ENCODE measurements at places on chromosomes 12 and 14. TPM values are rescaled to one million over a fixed set of nuclear protein-coding genes. Genes with fewer than 3 reads are reported as not detected.

GRCh38 chr14:77844802-77845201, 44.9 kb downstream of the ADCK1 start:
- DNase-seq, result no peak

DNA sequence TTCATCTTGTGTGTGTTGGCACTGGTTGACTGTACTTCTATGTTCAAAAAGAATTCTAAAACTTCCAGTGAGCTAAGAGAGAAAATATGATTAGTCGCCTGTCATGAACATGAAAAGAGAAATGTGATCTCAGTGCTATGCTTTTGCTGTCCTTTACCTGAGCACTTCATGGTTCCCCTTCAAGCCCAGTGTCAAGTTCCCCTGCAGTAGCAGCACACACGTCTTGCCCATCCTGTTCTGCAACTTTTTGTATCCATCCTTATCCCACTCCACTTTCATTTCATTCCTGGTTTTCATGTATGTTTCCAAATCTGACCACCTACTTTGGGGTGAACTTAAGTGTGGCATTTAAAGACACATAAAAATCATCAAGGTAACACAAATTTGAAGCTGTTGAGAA, 848.0 kb upstream of the USP15 start:
- no peak for DNase-seq

RAP1B gene
- total RNA-seq, result 329 TPM

DNA sequence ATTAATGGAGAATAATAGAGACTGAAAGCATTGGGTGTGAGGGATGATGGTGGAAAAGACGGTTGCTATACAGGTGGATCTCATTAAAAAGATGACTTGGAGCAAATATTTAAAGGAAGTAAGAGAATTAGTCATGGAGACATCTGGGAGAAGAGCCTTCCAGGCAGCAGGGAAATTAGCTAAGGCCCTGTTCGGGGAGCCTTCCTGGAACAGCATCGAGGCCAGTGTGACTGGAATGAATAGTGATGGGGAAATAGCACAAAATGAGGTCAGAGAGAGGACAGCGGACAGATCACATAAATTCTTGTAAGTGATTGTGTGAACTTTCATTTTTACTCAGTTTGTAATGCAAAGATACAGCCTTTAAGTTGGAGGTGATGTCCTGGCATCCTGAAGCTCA, 842.3 kb downstream of the SLC6A15 start:
- DNase-seq, result no peak

DNA sequence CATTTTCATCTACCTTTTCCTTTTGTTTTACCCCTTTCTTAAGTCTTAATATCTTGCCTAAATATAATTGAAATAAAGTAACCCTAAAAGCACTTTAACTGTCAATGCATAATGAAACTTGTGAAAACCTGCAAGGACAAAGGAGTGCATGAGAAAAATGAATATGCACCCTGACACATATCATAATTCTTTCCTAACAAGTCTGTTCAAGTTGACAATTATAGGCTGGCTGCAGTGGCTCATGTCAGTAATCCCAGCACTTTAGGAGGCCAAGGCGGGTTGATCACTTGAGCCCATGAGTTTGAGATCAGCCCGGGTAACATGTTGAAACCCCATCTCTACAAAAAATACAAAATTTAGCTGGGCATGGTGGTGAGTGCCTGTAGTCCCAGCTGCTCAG, 65.4 kb downstream of the FGD6 start:
- no peak for DNase-seq

AQP6 gene
- total RNA-seq, result not detected

GRCh38 chr12:88726806-88727720, 146.8 kb upstream of the KITLG start:
- DNase-seq, result peak; percentile 24

GRCh38 chr12:1629338-1630132, 504 bp downstream of the WNT5B start:
- no peak for DNase-seq

NEUROD4 gene
- total RNA-seq, result not detected

DNA sequence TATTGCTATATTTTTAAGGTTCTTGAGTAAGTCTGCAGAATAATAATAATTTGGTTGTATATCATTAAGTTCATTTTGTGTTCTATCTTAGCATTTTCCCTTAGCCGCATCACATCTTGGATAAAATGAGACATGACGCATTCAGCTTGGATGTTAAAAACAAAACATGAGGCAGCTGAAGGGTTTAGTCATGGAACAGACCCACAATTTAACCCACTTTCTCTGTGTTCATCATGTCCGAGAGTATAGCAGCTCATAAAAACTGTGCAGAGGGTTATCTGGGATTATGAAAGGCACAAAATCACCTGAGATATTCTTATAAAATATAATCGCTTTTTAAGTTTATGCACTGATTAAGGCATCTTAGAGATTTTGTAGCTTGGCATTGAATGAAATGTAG, 219.3 kb downstream of the TRHDE start:
- no peak for DNase-seq

KRT6C gene
- total RNA-seq, result not detected

JAG2 gene
- 6.3 TPM for total RNA-seq

- DNase-seq, result no peak
These were observed 124.4 kb downstream of the KIF26A start for GRCh38 chr14:104262515-104263514.

ESRRB gene
- total RNA-seq, result 0.27 TPM

- no peak for DNase-seq
These were observed 9.6 kb upstream of the ISM2 start for GRCh38 chr14:77508249-77508648.

BDKRB2 gene
- total RNA-seq, result 8.5 TPM
